ENCODE measurements at places on chromosomes 1 and 21. TPM values are rescaled to one million over a fixed set of nuclear protein-coding genes. Genes with fewer than 3 reads are reported as not detected.

C1orf174 gene
- 34.3 TPM for polyA plus RNA-seq

- no peak for DNase-seq
- no peaks in the 10 kb centered on the region for H3K4me1 ChIP-seq
- H3K36me3 ChIP-seq = no peaks in the 10 kb centered on the region
- no peak overlapping the region for H3K4me3 ChIP-seq
- no peak overlapping the region for H3K27ac ChIP-seq
Observed at GRCh38 chr1:168422203-168422847, 121.5 kb downstream of the XCL2 start.

RHEX gene
- polyA plus RNA-seq = not detected

BCL2L15 gene
- polyA plus RNA-seq = 0.09 TPM

GRCh38 chr1:153609585-153609907, 3.4 kb downstream of the S100A16 start:
- H3K27me3 ChIP-seq = no peaks in the 10 kb centered on the region
- peak overlapping the region; percentile 55 for H3K4me3 ChIP-seq
- H3K4me1 ChIP-seq = peaks cover 41% of the 10 kb centered on the region
- peak overlapping the region; percentile 81 for H3K27ac ChIP-seq

WDR64 gene
- not detected for polyA plus RNA-seq

LHX8 gene
- polyA plus RNA-seq = not detected

DNA sequence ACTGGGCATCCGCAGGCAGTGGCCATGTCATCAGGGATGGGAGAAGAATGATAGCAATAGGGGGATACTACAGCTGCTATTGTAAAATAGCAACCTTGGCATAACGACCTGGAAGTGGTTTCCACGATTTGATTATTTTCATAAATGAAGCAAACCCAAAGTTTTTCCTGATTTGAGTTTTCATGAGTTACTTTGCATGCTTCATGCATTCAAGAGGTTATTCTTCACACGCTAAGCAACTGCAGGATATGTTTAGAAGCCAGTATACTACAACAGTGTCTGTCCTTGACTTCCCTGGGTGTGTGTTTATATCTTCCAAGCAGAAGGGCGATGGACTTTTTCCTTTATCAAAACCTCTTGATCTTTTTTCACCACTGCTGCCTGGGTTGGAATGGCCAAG, 281.1 kb upstream of the DUSP10 start:
- no peaks in the 10 kb centered on the region for H3K4me1 ChIP-seq
- DNase-seq = no peak
- H3K27me3 ChIP-seq = no peaks in the 10 kb centered on the region

ADORA1 gene
- 0.10 TPM for polyA plus RNA-seq

PPT1 gene
- polyA plus RNA-seq = 52.7 TPM

DNA sequence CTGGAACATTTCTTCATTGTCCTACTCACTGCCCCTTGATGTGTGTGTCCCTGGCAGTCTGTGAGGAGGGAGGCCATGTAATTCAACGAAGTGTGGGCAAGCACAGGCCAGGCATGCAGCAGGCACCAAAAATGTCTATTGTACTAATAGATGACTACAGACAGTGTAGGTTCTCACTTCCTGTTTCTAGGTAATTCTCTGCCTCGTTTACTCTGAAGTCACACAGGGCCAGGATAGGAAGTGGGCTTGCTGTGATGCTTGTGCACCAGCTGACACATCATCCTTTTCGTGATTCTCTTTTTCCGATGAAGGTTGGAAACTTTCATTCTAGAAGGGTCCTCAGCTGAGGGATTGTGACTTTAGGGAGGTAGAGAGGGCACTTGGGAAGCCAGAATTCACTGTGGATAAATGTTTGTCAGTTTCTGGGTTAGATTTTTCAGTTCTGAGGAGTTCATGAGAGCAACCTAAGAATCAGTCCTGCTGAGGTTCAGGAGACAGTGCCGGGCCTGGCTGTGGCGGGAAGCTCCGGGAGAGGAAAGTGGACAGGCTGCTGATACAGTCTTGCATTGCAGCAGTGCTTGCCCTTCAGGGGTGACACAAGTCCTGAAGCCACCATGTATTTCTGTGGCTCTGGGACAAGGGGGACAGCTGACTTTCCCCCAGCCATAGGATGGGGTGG, 4.3 kb upstream of the CSF1 start:
- no peak overlapping the region for H3K4me3 ChIP-seq
- H3K27ac ChIP-seq = no peak overlapping the region
- H3K27me3 ChIP-seq = peaks cover 12% of the 10 kb centered on the region
- peaks cover 15% of the 10 kb centered on the region for H3K4me1 ChIP-seq
- H3K36me3 ChIP-seq = no peaks in the 10 kb centered on the region

CLIC4 gene
- polyA plus RNA-seq = 118 TPM

DNA sequence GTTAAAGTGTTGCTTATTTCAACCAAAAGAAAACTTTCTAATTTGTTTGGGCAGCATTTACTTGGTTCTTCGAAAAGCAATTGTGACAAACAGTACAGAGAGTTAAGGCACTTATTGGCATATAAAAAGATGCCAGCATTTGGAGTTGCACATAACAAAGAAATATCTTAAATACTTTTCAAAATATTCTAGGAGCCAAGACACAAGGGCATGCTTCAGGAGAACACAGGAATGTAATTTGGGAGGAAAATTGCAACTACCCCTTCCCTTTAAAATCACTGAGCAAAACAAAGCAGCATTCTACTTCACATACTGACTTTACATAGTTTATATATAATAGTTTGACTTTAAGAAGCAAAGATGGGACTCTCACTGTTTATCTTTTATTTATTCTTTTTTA, 4.6 kb upstream of the TIE1 start:
- H3K36me3 ChIP-seq = no peaks in the 10 kb centered on the region
- no peaks in the 10 kb centered on the region for H3K27me3 ChIP-seq
- no peak for DNase-seq
- no peak overlapping the region for H3K4me3 ChIP-seq

GRCh38 chr1:27554759-27555699, 48.9 kb downstream of the AHDC1 start:
- DNase-seq = no peak
- peaks cover 8% of the 10 kb centered on the region for H3K36me3 ChIP-seq
- no peak overlapping the region for H3K4me3 ChIP-seq
- H3K4me1 ChIP-seq = peaks cover 23% of the 10 kb centered on the region
- H3K27me3 ChIP-seq = no peaks in the 10 kb centered on the region

- DNase-seq = no peak
- peaks cover 3% of the 10 kb centered on the region for H3K4me1 ChIP-seq
- H3K27me3 ChIP-seq = no peaks in the 10 kb centered on the region
- H3K36me3 ChIP-seq = no peaks in the 10 kb centered on the region
- H3K4me3 ChIP-seq = no peak overlapping the region
- H3K27ac ChIP-seq = no peak overlapping the region
Observed at GRCh38 chr1:10687251-10687651, 109.2 kb downstream of the CASZ1 start.

DNA sequence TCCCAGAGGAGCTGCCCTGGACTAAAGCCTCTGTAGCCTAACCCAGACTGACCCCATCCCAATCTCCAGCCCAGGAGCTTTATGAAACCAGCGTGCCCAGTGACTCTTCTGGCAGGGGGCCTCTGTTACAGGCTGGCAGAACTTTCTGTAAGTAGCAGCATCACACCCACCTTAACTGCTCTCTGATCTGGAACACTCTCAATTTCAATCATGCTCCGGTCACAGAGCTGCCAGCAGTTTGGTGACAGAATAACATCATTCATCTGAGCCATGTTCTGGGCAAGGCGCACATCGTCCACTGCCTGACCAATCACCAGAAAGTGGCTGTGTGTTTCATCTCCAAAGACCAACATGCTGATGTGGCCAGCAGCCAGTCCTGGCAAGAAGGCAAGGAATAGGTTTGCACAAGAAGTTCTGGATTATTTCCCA, 14.7 kb downstream of the ADCY10 start:
- no peaks in the 10 kb centered on the region for H3K36me3 ChIP-seq
- H3K4me3 ChIP-seq = no peak overlapping the region
- no peaks in the 10 kb centered on the region for H3K27me3 ChIP-seq
- no peaks in the 10 kb centered on the region for H3K4me1 ChIP-seq

OR14K1 gene
- not detected for polyA plus RNA-seq

DNA sequence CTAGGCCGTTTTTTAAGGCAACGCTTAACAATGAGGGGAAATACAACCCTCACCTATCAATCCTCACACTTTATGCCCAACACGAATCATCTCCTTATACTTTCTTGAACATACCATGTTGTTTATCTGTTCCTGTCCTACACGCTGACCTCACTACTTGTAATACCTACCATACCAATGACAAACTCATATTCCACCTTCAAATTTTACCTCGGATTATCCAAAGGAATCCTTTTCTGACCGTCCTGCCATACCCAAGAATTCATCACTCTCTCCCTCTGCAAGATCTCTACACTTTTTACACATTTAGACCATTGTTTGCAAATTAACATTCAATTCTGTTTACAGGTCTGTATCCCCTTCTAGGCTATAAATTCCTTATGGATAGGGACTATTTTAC, 64.4 kb upstream of the GUCA2A start:
- H3K27me3 ChIP-seq = no peaks in the 10 kb centered on the region
- no peak overlapping the region for H3K27ac ChIP-seq
- H3K4me1 ChIP-seq = no peaks in the 10 kb centered on the region
- H3K4me3 ChIP-seq = no peak overlapping the region

- peaks cover 41% of the 10 kb centered on the region for H3K4me1 ChIP-seq
- no peak overlapping the region for H3K4me3 ChIP-seq
- H3K36me3 ChIP-seq = no peaks in the 10 kb centered on the region
Observed at GRCh38 chr1:8073112-8073855, 47.2 kb upstream of the ERRFI1 start.

GRCh38 chr21:42707207-42707830, 53.9 kb downstream of the PDE9A start:
- H3K4me1 ChIP-seq = no peaks in the 10 kb centered on the region
- no peaks in the 10 kb centered on the region for H3K36me3 ChIP-seq
- no peak overlapping the region for H3K27ac ChIP-seq
- H3K27me3 ChIP-seq = peaks cover 6% of the 10 kb centered on the region
- DNase-seq = no peak

GRCh38 chr1:234989019-234989418, 139.6 kb downstream of the TOMM20 start:
- no peak for DNase-seq
- H3K27ac ChIP-seq = no peak overlapping the region
- H3K4me3 ChIP-seq = no peak overlapping the region

DNA sequence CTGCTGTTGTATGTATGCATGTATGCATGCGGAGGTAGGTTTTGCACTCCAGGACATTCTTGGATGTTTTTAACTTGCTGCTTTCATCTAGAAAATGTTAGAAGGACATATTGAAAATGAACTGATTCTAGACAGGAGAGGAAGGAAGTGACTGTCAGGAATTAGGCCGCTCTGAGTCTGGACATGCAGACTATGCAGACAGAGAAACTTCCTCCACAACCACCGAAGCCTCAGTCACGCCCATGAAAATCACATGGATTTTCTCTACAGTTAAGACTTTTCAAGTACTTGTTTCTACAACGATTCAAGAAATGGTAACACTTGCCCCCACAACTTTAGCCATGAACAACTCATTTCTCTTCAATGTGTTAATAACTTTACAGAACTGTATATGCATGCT, 211.1 kb downstream of the SMYD3 start:
- H3K27me3 ChIP-seq = no peaks in the 10 kb centered on the region
- H3K4me1 ChIP-seq = peaks cover 22% of the 10 kb centered on the region
- peak overlapping the region; percentile 16 for H3K27ac ChIP-seq
- H3K4me3 ChIP-seq = no peak overlapping the region
- H3K36me3 ChIP-seq = no peaks in the 10 kb centered on the region
- no peak for DNase-seq
